PC-3 (cell line): ENCODE measurements at places on chromosomes 16 and 17. TPM values are rescaled to one million over a fixed set of nuclear protein-coding genes. Genes with fewer than 3 reads are reported as not detected.

GRCh38 chr16:57617604-57618111 is 10.8 kb upstream of the ADGRG1 start:
- DNase-seq, result no peak

- DNase-seq, result no peak
These were observed 157.2 kb downstream of the RAB11FIP4 start for GRCh38 chr17:31548709-31549108.

C17orf50 gene
- total RNA-seq, result not detected in 2 replicates

DNA sequence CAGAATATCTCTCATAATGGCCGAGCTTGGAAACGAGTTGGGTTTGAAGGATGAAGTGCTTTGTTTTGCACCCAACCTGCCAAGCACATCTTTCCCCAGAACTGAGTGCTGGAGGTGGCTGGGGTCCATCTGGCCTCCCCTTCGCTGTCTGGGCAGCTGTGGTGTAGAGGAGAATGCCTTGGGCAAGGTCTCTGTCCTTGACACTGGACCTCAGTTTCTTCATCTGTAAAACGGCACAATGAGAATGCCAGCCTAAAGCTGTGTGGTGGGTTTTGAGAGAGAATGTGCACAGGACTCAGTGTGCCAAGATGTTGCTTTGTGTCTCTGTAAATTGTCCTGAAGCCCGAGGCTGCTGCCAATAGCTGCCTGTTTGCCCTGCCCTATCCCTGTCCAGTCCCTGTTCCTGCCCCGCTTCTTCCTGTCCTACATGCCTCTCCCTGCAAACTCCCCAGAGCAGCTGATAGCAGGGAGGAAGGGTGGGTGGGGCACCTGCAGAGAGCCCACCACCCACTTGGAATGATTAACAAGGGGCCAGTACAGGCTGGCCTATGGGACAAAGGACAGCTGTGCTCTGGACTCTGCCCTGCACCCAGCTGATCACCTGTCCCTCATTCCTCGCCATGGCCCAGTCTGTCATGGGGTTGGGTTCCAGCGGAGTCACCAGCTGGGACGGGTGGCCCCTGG is 15.3 kb downstream of the LASP1 start:
- DNase-seq, result no peak

QPRT gene
- total RNA-seq, result 0.22 and 1.3 TPM in 2 replicates

PRR29 gene
- total RNA-seq, result 0.77 and 1.2 TPM in 2 replicates

TPSG1 gene
- not detected in 2 replicates for total RNA-seq
